ENCODE measurements at places on chromosomes 16 and 17. TPM values are rescaled to one million over a fixed set of nuclear protein-coding genes. Genes with fewer than 3 reads are reported as not detected.

Gene SRL
- total RNA-seq: not detected

Gene LYRM9
- 5.7 TPM for total RNA-seq

GRCh38 chr17:30378241-30378824 lies 394 bp upstream of the CPD start:
- peaks cover 2% of the 10 kb centered on the region for H3K36me3 ChIP-seq
- peaks cover 64% of the 10 kb centered on the region for H3K4me1 ChIP-seq
- peak; percentile 80 for DNase-seq

DNA sequence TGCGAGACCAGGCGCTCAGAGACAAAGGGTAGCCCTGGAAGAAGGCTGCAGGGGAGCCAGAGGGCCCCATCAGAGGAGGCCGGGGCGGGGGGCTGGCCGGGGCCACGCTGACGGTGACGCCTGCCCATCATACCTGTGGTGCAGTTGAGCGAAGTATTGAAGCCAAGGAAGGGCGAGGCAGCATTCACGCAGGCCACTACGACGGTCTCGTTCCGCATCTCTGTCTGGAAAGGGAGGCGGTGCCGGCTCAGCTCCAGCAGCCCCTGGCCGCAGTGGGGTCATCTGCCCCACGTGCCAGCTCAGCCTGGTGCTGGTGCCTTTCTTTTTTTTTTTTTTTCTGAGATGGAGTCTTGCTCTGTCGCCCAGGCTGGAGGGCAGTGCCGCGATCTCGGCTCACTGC lies 4.9 kb upstream of the MRPL28 start:
- peaks cover 6% of the 10 kb centered on the region for H3K36me3 ChIP-seq
- peaks cover 14% of the 10 kb centered on the region for H3K4me1 ChIP-seq
- H3K27ac ChIP-seq: no peak overlapping the region

GRCh38 chr16:67394155-67395104 lies 1.1 kb upstream of the TPPP3 start:
- no peaks in the 10 kb centered on the region for H3K36me3 ChIP-seq
- no peak overlapping the region for H3K27ac ChIP-seq
- H3K4me3 ChIP-seq: peak overlapping the region; percentile 36
- H3K4me1 ChIP-seq: peaks cover 5% of the 10 kb centered on the region
- DNase-seq: no peak

DNA sequence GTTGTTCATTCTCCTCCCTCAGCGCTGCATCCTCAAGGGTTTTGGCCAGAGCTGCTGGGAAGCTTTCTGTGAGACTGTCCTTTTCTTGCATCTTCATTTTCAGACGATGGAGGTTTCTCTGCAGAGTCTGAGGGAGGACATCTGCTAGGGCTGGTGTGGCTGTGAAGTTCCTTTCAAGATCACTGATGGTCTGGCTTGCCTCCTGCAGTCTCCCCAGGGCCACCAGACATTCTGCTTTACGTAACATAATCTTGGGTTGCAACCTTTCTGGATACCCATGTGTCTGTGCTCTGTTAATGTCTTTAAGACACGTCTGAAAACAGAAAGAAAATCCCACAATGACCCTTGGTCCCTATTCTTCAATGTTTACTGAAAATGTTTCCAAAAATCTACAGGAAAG lies 29.0 kb downstream of the SMYD4 start:
- H3K36me3 ChIP-seq: peaks cover 22% of the 10 kb centered on the region
- no peaks in the 10 kb centered on the region for H3K4me1 ChIP-seq
- DNase-seq: no peak
- H3K4me3 ChIP-seq: no peak overlapping the region

Gene SRCAP
- total RNA-seq: 54.0 TPM

- no peak overlapping the region for H3K27ac ChIP-seq
- no peak overlapping the region for H3K4me3 ChIP-seq
- H3K27me3 ChIP-seq: no peaks in the 10 kb centered on the region
- peaks cover 22% of the 10 kb centered on the region for H3K36me3 ChIP-seq
- no peak for DNase-seq
- peaks cover 36% of the 10 kb centered on the region for H3K4me1 ChIP-seq
These were observed 2.7 kb downstream of the KCTD2 start for GRCh38 chr17:75049706-75050105.

DNA sequence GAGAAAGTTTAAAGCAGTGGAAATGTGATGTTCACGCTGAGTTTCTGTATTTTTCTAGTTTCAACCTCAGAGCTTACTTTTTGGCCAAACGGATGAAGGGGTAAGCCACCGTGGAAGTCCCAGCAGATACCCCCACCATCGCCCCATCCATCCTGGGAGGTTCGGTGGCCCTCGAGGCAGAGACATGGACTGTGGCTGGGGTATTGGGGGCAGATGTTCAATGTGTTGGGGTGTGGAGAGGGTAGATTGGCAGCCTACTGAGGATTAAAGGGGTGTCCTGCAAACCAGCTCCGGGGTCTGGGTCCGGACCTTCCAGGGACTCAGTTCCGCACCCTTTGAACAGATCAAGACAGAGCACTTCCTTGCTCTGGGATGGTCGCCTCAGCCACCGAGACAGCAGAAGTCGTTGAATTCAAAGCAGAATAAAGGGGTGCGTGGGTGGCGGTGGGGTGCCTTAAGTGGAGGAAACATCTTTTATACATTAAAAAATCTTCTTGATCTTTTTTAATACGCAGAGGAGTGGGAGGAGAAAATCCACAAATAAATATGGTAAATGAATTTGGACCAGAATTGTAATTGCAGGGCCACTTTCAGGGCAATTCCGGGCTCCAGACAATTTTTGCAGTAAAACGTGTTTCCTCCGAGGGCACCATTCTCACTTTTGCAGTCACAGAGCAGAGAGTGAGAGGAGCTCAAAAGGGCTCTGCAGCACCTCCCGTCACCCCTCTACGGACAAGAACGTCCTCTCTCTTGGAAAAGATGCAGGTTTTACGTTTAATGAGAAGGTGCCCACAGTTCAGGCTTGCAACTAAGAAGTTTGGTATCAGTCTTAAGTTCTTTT lies 8.2 kb upstream of the CBX8 start:
- peaks cover 29% of the 10 kb centered on the region for H3K4me1 ChIP-seq
- peaks cover 2% of the 10 kb centered on the region for H3K36me3 ChIP-seq
- peak; percentile 28 for DNase-seq
- H3K27me3 ChIP-seq: peaks cover 74% of the 10 kb centered on the region

Gene MARVELD3
- total RNA-seq: not detected
